ENCODE measurements at places on chromosomes 3 and 15. TPM values are rescaled to one million over a fixed set of nuclear protein-coding genes. Genes with fewer than 3 reads are reported as not detected.

DNA sequence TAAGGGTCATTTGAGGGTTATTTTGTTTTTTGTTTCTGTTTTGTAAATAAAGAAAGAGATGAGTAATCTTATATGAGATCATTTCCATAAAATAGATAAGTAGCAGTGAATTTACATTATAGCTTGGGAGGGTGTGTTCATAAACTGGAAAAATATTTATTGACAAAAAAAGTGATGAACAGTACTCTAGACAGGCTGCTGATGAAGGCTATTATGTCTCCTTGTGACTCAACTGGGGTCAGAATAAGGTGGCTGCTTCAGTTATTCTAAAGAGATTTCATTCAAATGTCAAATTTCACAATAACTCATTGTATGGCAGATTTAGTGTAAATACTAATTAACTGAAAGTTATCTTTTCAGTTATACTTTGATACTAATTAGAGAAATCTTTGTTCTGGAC, 251.1 kb upstream of the CMC1 start:
- H3K27ac ChIP-seq: no peak overlapping the region
- no peak overlapping the region for H3K4me3 ChIP-seq
- H3K36me3 ChIP-seq: no peaks in the 10 kb centered on the region
- no peaks in the 10 kb centered on the region for H3K27me3 ChIP-seq

GRCh38 chr3:113658107-113658506, 38.3 kb downstream of the USF3 start:
- H3K27me3 ChIP-seq: no peaks in the 10 kb centered on the region
- peaks cover 3% of the 10 kb centered on the region for H3K36me3 ChIP-seq
- H3K4me3 ChIP-seq: no peak overlapping the region
- H3K4me1 ChIP-seq: peaks cover 7% of the 10 kb centered on the region
- H3K27ac ChIP-seq: no peak overlapping the region

DNA sequence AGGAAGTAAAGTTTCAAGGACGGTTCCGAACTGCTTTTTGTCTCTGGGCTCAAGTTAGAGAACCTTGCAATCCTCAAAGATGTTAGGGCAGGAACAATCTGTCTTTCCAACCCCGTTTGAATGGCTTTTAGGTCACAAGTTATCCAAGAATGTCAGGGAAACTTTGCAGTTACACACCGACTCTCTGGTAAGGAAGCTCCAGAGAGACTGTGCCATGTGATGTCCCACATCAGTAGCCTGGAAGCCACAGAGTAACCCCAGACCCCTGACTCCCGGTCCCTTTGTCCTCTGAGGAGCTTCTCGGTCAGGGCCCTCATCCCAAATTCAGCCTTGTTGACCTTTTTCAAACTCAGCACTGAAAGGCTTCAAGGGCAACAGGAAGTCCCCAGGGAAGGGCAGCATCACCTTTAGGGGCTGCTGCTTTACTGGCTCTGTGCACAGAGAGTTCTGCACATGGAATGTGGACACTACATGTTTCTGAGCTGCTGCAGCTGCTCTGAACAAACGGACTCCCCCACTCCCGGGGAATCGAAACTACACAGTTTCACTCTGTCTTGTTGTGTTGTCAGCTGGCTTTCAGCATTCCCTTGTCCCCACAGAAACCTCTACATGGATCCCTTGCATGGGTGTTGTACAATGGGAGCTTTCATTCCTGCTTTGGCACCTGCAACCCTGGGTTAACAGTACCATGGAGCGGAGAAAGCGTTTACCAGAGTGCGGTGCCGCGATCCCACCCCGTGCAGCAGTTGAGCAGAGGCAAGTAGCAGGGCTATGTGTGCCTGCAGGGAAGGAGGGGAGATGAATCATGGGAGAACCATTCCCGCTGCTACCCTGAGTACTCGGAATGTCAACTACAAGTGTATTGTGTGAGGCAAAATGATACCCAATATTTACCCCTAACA, 408.2 kb upstream of the THBS1 start:
- no peak overlapping the region for H3K4me3 ChIP-seq
- peak overlapping the region; percentile 61 for H3K27ac ChIP-seq
- H3K27me3 ChIP-seq: no peaks in the 10 kb centered on the region
- no peak for DNase-seq

DNA sequence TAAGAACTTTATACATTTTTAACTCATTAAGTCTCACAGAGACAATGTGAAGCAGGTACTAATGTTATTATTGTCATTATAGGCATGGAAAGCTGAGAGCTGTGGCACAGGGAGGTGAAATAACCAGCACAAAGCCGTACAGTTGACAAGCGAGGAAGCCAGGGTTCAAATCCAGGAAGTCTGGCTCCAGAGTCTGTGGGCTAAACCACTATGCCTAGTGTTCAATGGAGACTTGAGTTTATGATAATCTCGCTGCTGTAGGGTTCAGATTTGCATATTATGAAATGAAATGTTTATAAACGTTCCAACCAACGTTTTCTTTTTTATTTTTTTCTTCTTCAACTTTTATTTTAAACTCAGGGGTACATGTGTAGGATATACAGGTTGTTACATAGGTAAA, 60.0 kb downstream of the CHST2 start:
- H3K4me1 ChIP-seq: no peaks in the 10 kb centered on the region
- no peaks in the 10 kb centered on the region for H3K27me3 ChIP-seq
- no peaks in the 10 kb centered on the region for H3K36me3 ChIP-seq
- no peak for DNase-seq

GRCh38 chr15:68991723-68992122, 22.8 kb upstream of the NOX5 start:
- no peaks in the 10 kb centered on the region for H3K4me1 ChIP-seq
- H3K36me3 ChIP-seq: no peaks in the 10 kb centered on the region
- DNase-seq: no peak
- no peak overlapping the region for H3K4me3 ChIP-seq

SLC2A2 gene
- 5.9 TPM for polyA plus RNA-seq

SH2D7 gene
- polyA plus RNA-seq: 0.15 TPM

SV2B gene
- 2.7 TPM for polyA plus RNA-seq

SLC41A3 gene
- 19.4 TPM for polyA plus RNA-seq

CCDC32 gene
- 14.3 TPM for polyA plus RNA-seq

All from pancreas (tissue), 10 donors.